ENCODE measurements at places on chromosomes 7 and 10.

GRCh38 chr10:84842593-84842992, 514.2 kb downstream of the CCSER2 start:
- no peak for DNase-seq

DNA sequence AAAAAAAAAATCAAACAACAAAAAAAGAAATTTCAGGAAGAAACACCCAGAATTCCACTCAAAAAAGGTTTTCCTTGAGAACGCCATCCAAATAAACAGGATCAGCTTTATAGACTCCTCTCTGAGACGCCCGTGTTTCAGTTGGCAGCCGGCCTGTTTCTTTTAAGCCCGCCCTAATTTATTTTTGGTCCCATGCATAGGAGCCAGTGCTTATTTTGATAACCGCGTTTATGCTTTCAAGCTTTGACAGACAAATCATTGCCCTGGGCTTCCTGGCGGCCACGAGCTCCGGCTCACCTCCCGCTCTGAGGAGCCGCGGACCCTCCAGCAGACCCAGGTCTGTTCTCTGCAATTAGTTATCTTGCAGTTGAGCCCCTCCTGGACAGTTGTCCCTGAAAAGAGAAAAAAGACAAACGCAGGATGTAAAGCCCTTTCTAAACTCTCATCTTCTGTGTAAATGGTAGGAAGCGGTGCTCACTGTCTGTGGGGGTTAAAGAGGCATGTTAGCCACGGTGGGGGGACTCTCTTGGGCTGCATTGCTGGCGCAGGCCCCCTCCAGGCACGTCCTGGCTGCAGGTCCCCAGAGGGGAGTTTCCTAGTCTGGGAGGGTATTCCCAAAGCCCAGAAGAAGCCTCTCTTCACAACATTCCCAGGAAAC, 22.2 kb upstream of the UNCX start:
- DNase-seq, result no peak

- no peak for DNase-seq
These were observed 19.5 kb downstream of the CACUL1 start for GRCh38 chr10:118735294-118735693.

GRCh38 chr10:33087922-33088321, 129.9 kb upstream of the ITGB1 start:
- no peak for DNase-seq

Measured in activated T-helper 1 cell treated with anti-CD3 and anti-CD28 coated beads, Interleukin-2, amount 50 U/mL, for 16 hours (primary cell).